ENCODE measurements at places on chromosomes 4 and X. TPM values are rescaled to one million over a fixed set of nuclear protein-coding genes. Genes with fewer than 3 reads are reported as not detected.

DNA sequence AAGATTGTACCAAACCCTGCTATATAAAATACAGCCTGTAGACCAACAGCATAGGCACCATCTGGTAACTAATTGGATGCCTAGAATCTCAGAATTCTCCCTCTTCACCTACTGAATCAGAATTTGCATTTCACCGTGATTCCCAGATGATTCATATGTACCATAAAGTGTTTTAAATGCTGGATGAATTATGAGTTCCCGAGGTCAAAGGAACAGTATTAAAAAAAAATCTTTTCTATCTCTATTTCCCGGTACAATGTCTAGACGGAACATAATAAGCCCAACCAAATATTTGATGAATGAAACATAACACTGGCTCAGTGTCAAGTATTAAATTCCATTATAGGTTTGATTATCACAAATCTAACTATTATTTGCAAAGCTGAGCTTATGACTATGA is 280.0 kb downstream of the ANKRD50 start:
- DNase-seq = peak; percentile 93

DNA sequence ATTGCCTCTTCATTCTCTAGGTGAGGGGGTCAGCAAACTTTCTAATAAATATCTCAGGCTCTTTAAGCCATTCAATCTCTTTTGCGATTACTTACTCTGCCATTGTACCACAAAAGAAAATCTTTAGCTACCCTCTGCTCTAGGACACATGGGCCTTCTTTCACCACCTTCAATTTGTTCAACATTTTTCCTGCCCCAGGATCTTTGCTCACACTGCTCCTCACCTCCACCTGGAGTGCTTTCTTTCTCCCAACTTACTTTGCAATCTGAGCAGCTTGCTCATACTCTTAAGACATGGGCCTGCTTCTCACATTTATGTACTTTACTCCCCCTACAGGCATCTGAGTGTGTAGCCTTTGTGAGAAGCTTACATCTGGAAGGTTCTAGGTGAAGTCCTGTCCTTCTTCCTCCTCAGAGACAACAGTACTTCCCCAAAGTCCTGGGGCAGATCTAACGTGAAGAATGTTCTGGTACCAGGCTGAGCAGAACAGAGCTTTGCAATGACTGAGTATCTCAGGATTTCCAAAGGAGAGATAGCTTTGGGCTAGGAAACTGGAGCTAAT is 55.0 kb upstream of the PRDM5 start:
- DNase-seq = peak; percentile 57

GRCh38 chr4:39963656-39964055 is 14.1 kb downstream of the PDS5A start:
- DNase-seq = no peak

- DNase-seq = no peak
Measured at GRCh38 chrX:6857749-6858148, 289.8 kb upstream of the STS start.

- DNase-seq = no peak
Measured at GRCh38 chrX:79133904-79134303, 10.6 kb upstream of the GPR174 start.

DNA sequence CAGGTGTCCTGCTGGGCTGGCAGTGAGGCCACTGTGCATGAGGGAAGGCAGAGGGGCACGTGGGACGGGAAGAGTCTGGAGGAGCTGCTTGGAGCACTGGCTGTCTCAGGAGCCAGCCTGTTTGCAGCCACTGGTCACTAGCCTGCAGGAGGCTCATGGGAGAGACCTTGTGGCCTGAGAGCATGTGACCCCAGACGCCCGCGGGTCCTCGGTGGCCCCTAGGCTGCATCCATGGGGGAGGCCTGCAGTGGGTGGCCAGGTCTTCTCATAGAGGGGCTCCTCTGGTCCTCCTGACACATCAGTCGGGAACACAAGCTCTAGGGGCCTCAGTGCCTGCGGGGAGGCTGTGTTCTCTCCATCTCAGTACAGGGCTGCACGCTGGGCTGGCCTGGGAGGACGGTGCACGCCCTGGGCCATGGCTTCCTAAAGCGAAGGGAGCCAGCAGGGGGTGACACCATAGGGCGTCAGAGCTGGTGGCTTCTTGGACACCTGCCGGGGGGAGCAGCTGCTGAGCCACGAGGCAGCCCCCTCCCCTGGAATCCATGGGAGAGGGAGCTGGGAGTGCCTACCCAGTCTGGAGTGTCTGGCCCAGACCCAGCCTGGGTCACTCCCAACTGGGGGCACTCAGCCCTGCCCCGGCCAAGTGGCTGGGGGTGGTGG is 12.3 kb downstream of the NAT8L start:
- DNase-seq = no peak

- DNase-seq = no peak
Measured at GRCh38 chr4:52863324-52863723, 1.2 kb downstream of the RASL11B start.

DNA sequence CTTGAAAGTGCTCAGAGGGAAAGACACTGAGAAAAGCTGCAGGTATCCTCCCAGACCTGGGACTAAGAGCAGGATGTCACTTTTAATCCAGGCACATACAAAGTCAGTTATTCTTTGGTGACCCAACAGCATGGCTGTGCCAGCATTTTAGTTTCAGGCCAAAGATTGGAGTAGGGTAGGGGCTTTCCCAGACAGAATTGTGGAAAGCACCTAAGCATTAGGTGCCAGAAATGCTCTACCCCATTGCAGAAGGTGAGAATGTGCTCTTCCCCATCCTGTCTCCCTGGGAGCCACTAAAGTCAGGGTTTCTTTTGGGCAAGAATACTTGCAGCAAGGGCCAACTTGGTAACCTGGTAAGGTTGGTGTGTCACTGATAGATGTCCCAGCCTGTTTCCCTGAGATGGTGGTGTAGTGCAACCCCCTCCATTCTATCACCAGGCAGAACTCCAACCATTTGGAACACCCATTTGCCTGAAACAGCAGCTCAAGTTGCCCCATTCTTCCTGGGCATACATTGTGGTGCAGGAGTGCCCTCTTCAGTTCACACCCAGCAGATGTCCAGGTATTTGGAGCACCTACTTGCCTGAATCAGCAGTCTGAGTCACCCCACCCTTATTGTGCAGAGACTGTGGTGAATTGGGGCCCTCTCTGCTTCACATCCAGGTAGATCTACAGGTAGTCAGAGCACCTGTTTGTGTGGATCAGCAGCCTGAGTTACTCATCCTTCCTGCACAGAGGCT is 183.5 kb downstream of the ZC4H2 start:
- DNase-seq = no peak

DNA sequence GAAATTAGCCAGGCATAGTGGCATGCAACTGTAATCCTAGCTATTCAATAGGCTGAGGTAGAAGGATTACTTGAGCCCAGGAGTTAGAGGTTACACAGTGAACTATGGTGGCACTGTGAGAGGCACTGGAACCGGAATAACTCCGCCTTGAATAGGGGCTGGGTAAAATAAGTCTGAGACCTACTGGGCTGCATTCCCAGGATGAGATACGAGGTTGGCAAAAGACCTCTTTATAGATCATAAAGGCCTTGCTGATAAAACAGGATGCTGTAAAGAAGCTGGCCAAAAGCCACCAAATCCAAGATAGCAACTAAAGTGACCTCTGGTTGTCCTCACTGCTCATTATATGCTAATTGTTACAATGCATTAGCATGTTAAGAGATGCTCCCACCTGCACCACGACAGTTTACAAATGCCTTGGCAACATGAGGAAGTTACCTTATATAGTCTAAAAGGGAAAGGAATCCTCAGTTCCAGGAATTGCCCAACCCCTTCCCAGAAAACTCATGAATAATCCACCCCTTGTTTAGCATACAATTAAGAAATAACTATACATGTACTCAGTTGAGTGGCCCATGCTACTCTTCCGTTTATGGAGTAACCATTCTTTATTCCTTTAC is 88.6 kb downstream of the CENPC start:
- no peak for DNase-seq

GRCh38 chr4:9994246-9994847 is 26.9 kb downstream of the SLC2A9 start:
- DNase-seq = no peak

GRCh38 chr4:170425521-170426143 is 335.9 kb upstream of the AADAT start:
- DNase-seq = no peak

DNA sequence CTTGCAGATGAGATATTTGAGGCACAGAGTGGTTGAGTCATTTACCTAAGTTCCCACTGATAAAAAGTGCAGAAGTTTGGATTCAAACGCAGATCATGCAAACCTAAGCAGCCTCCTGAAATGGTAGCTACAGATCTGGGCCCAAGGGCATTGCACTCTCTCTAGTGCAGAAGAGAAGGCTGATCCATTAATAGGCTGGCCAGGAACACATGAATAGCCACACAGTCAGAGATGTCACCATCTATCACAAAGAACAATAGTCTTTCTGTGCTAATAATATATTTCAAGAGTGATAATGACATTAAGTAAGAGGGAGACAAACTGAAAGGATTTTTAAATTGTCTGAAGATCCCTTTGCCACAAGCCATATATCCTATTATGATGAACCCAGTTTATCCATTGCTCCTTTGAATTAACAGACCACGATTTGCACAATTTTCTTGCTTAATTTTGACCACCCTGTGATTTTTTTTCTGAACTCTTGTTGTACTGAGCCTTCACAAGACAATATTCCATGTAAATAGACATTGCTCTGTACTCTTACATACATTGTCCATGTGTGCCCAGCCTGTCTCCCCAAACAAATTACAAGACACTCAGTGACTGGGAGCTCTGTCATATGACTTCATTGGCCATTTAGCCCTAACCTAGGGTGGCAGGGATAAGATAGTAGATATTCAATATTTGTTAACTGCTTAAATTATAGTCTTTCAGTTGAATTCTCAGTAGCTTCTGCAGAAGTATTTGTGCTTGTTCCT is 112.4 kb upstream of the RBPJ start:
- no peak for DNase-seq

DNA sequence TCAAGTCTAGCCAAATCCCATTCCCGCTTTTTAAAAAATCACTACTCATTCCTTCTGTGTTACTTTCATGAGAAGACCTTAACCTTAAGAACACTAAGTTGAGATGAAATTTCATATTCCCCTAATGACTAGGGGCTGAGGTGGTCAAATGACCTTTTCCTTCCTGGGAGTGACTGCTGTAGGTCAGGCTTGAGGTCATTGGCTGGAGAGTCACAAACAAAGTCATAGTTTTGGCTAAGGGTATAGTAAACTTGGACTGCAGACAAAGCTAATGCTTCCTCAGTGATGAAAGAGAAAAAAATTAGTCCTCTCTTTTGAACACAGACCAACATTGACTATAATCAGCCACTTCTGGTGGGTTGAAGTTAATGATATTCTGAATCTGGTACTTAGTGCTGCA is 16.0 kb upstream of the FGF2 start:
- DNase-seq = no peak

GRCh38 chr4:119139311-119139710 is 3.7 kb downstream of the MYOZ2 start:
- DNase-seq = no peak

DNA sequence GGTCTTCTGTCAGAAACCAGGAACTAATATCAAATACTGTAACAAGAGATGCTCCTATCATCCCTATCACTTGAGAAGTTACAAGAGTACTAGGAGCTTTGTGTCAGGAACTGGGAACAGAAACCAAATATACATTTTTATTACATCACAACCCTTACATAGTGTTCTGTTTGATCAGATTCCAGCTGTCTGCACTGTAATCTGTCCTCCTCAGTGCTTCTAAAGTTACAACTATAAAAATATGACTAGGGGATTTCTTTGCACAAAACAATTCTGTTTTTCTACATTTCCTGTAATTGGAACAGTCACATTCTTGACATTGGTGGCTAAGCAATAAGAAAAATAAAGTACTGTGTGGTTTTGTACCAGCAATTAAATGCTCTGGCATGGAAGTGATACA is 686.0 kb downstream of the PDHA2 start:
- no peak for DNase-seq

DNA sequence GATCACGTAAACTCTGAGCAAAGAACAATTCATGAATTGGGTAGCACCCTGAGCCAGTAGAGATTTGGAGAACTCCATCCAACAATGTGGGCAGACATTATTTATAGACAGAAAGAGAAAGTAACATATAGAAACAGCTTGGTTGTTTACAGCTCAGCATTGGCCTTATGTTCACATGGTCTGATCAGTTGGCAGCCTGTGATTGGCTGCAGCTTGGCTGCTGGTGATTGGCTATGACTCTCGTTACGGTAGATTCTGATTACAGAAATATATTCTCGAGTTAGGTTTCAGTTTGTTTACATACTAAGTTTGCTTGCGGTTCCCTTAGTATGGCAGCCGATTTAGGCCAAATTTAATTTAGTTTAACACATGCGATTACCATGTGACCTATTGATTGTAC is 663.4 kb downstream of the RAPGEF2 start:
- no peak for DNase-seq

DNA sequence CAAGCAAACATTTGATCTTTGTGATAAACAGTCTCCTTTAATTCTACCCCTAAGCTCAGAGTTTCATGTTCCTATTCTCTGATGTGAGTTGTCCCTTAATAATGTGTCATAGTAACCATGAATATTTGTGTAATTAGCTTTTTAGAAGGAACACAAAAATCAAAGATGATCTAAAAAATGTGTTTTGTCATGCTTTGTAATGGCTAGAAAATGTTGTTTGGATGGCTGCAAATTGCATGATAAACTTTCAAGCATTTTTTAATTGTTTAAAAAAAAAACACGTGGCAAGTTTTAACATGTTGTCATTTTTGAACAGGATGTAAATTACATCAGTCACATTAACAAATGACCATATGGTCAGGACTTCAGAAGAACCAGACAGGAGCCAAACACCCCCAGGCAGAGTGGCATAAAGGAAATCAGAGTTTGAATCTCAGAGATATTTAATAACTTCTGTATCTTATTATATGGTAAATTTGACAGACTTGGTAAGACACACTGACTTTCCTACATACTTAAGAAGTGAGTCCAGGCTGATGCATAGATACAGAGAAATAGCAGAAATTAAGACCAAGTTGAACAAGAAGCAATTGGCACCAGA is 223.9 kb upstream of the VEGFC start:
- no peak for DNase-seq

- no peak for DNase-seq
Measured at GRCh38 chr4:40303751-40304150, 31.4 kb upstream of the CHRNA9 start.

- no peak for DNase-seq
Measured at GRCh38 chrX:20271730-20272129, 5.0 kb upstream of the RPS6KA3 start.

NPY5R gene
- total RNA-seq = not detected

KCTD8 gene
- 0.13 TPM for total RNA-seq

SSX3 gene
- total RNA-seq = not detected

L1CAM gene
- total RNA-seq = 0.13 TPM
